ENCODE measurements at places on chromosomes 4 and X.

DNA sequence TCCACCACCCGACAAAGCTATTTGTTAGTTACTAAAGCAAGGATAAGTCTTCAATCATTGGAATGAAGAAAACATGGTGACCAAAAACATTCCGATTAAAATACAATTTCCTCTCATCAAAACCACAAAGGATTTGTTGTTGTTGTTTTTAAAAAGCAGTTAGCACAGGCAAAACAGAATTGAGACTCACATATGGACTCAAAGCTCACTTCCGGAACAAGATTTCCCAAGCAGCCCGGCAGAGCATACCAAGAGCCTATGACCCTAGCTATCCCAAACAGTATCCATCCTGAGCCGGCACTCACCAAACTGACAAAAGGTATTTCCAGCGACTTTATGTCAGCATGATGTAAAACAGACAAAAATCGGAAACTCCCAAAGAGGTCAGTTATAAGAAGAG is 39.9 kb downstream of the ADGRA3 start:
- DNase-seq, result no peak

DNA sequence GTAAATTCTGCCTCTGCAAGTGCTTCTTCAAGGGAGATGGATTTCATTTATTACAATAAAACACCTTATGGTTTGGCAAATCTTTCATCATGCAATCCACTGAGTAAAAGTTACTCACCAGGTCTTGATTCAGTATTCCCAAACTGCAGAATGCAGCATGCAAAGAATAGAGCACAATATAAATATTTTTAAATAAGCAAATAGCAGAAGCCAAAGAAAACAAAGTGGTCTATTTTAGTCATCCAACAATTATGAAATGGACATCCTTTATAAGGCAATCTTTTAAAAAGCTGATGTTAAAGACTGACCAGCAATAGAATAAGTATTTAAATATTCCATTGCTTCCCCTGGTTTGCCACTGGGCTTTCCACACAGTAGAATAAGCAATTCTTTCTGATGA is 59.5 kb downstream of the SLC39A8 start:
- DNase-seq, result no peak

- no peak for DNase-seq
These were observed 183.7 kb upstream of the LDB2 start for GRCh38 chr4:17082186-17082585.

GRCh38 chrX:141760761-141761160 is 62.2 kb upstream of the SPANXD start:
- DNase-seq, result no peak

DNA sequence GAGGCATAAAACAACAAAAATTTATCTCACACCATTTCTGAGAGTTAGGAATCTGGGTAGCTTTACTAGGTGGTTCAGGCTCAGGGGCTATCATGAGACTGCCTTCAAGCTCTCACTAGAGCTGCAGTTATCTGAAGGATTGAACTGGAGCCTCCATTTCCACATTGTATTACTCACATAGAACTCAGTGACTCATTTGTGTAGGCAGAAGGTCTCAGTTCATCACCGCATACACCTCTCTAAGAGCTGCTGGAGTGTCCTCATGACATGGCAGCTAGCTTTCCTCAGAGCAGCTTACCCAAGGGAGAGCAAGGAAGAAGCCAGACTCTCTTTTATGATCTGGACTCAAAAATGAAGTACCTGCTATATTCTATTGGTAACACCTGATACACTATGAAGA is 389.2 kb downstream of the IQCM start:
- no peak for DNase-seq

Data from left lung (tissue), 14 donors.